Stomach (tissue), 19 donors: ENCODE measurements at places on chromosomes 2 and 18.

DNA sequence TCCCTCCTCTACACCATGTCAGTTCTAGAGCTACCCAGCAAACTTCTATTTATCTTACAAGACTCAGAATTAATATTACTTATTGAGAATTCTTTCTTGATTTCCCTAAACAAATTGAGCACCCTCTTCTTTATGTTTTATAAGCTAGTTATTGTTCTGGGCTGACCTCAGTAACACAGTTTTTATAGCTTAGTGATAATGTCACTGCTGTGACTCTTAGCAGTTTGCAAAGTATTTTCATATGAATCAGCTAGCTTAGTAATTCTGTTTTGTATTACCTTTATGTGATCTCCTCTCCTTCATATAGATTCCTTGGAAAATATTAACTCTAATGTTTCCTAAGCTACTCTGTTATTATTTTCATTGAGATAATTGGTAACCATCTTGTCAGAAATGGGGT, 114.9 kb downstream of the PMS1 start:
- no peak for DNase-seq

- DNase-seq: no peak
Measured at GRCh38 chr2:218885981-218886947, 5.6 kb downstream of the WNT10A start.

GRCh38 chr2:120825370-120826259, 89.9 kb downstream of the GLI2 start:
- DNase-seq: no peak

DNA sequence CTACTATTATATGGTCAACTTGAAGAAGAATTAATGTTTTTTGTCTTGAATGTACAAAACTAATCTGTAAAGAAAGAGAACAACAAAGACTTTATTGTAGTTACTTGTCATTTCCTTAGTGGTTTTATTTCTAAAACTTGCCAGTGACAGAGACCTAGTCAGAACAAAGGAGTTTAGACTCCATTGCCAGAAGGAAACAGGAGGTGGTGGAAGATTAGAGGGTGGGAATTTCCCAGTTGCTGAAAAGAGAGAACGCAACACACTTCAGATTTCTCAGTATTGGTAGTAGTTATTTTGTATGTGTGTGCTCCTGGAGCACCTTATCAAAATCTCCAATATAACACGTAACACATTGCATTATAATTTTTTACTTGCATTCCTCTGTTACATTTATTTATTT, 81.4 kb downstream of the CDCA7 start:
- DNase-seq: no peak

DNA sequence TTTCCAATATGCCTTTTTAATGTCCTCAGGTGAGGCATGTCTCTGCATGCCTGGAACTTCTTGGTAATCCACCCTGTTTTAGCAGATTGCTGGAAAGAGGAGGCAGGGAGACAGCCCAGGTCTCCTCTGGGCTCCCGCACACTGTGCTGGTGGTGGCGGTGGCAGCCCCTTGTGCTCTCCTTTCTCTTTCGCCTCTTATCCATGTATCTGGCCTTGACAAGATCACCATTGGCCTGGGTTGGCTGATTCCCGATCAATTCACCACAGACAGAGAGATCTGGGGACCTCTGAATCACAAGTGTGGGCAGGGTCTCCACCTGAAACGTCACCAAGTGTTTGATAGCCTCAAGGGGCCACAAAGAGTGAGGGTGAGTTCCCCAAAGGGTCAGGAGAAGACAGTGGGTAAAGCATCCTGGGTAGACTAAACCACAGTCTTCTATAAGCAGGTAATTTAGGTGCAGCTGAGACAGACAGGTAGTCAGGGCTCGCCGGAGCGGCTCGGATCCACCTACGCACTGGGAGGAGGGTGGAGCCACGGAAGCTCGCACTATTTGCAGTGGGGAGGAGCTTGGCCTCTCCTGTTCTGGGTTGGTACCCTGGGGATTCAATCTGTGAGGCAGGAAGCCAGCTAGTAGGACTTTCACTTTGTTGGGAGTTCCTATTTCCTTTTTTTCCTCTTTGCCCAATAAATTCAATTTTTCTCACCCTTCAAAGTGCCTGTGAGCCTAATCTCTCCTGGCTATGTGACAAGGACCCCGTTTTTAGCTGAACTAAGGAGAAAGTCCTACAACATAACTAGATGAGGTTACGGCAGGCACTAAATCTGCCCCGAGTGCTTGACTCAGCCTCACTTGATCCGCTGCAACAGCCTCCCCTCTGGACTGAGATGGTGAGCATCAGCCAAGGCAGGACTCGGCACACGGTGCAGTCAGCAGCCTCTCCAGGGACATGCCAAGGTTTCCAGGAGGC, 57.6 kb downstream of the SLC4A3 start:
- peak; percentile 73 for DNase-seq

- no peak for DNase-seq
Measured at GRCh38 chr18:27114842-27115241, 70.3 kb downstream of the CHST9 start.

- DNase-seq: no peak
Measured at GRCh38 chr2:56127010-56127409, 56.8 kb upstream of the CCDC85A start.

- no peak for DNase-seq
Measured at GRCh38 chr2:71897836-71898235, 249.8 kb downstream of the CYP26B1 start.

DNA sequence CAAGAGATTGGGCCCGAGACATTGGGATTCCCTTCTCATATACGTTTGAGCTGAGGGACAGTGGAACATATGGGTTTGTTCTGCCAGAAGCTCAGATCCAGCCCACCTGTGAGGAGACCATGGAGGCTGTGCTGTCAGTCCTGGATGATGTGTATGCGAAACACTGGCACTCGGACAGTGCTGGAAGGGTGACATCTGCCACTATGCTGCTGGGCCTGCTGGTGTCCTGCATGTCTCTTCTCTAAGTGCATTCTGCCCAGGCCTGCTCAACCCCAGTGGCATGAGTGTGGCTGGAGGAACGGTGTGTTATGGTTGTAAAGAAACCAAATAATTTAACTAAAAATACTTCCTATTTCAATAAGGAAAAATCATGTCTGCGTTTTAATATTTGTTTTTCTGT, 29.9 kb downstream of the CPO start:
- DNase-seq: no peak

- no peak for DNase-seq
Measured at GRCh38 chr2:207243601-207244000, 77.9 kb upstream of the KLF7 start.

DNA sequence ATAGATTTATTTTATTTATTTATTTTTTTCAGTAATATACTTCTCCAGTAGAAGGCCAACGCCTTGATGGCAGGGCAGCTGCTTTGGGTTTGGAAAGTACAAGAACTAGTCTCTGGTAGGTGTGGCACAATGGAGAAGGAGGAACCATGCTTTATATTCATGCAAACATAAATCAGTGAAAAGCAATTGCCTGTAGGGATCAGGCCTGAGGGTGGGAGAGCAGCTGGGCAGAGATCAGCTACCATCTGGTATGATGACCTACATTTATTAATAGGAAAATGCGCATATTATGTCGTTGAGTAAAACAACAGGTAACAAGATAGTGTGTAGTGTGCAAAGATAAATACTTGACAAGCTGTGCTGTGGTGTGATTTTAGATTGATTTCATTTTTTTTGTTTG, 120.4 kb upstream of the TLK1 start:
- DNase-seq: no peak

GRCh38 chr18:47343291-47343690, 91.8 kb upstream of the SKOR2 start:
- no peak for DNase-seq
